GM12878 (cell line): ENCODE measurements at places on chromosomes 16 and 17.

DNA sequence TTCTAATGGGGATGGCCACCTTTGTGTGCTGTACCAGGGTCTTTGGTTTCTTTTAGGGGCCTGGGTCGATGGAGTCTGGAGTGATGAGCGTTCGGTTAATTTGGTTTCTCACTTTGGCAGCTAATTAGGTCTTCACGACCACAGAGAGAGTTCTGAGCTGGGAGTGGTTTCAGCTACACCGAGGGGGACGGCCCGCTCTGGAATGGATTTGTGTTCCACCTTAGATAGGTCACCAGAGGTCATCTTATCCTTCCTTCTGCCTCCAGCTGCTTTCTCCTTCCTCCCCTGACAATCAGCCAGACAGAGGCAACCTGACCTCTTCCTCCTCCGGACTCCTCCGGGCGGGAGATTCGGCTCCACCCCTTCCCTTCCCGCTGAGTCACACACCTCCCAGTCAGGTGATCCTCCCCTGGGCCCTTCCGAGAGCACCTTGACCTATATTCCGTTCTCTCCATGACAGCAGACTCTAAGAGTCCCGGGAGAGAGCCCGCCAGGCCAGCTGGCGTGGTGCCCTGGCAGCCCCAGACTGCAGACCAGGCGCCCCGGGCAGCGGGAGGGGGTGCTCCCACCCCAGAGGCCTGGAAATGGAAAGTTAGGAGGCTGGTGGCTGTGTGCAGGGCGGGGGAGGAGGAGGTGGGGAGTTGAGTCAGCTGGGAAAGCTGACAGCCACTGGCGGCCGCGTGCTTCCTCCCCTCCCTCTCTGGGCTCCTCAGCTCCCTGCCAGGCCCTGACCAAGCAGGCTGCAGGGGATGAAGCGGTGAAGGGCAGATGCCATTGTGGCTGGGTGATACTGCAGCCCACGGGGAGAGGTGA, 44.7 kb downstream of the CHD9 start:
- H3K36me3 ChIP-seq, result no peaks in the 10 kb centered on the region; the same call in 1 of the 2 replicates
- H3K4me3 ChIP-seq, result peak overlapping the region; percentile 79
- H3K4me1 ChIP-seq, result peaks cover 25% of the 10 kb centered on the region
- H3K27me3 ChIP-seq, result no peaks in the 10 kb centered on the region

DNA sequence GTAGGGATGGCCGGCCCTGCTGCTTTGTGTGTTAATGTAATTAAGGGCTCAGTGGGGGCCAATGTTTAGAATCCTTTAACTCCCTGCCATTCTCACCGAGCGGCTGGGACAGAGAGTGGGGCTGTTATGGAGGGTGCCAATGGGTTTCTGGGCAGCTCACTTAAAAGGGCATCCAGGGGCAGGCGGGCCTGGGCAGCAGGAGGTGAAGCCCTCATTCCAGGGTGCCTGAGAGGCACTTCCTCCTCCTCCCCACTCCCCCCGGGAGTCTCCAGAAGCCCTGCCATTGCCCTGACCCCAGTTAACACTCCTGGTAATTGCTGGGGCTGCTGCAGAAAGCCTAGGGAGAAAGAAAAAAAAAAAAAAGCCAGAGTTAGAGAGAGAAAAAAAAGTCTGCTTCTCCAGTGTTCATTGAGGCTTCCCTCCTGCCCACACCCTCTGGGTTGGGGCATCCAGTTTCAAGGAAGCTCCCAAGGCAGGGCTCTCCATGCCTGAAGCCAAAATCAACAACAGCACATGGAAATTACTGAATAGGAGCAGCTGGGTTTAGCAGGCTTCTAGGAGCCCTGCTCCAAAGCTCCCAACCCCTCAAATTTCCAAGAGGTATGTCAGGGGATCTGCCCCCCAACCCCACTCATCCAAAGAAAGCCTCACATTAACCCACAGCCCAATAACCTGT, 28.0 kb downstream of the CUEDC1 start:
- no peak for DNase-seq
- no peaks in the 10 kb centered on the region for H3K36me3 ChIP-seq
- H3K4me3 ChIP-seq, result no peak overlapping the region
- no peaks in the 10 kb centered on the region for H3K27me3 ChIP-seq
- H3K27ac ChIP-seq, result no peak overlapping the region

DNA sequence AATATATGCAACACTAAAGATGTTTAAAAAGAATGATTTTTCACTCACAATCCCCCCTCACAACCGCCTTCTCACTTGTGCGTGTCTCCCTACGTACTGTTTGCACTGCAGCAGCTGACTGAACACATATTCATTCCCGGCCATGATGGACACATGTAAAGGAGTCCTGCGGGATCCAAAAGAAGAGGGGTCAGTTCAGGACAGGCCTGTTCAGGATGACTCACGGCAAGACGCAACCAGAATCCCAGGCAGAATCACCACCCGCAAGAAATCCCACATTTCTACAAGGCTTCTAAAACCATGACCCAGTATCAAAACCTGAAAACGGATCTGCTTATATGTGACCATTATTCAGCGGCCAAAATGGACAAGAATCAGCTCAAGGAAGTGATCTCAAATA, 52.3 kb downstream of the CYB5D2 start:
- DNase-seq, result no peak
- H3K27me3 ChIP-seq, result no peaks in the 10 kb centered on the region
- no peak overlapping the region for H3K27ac ChIP-seq
- no peak overlapping the region for H3K4me3 ChIP-seq

DNA sequence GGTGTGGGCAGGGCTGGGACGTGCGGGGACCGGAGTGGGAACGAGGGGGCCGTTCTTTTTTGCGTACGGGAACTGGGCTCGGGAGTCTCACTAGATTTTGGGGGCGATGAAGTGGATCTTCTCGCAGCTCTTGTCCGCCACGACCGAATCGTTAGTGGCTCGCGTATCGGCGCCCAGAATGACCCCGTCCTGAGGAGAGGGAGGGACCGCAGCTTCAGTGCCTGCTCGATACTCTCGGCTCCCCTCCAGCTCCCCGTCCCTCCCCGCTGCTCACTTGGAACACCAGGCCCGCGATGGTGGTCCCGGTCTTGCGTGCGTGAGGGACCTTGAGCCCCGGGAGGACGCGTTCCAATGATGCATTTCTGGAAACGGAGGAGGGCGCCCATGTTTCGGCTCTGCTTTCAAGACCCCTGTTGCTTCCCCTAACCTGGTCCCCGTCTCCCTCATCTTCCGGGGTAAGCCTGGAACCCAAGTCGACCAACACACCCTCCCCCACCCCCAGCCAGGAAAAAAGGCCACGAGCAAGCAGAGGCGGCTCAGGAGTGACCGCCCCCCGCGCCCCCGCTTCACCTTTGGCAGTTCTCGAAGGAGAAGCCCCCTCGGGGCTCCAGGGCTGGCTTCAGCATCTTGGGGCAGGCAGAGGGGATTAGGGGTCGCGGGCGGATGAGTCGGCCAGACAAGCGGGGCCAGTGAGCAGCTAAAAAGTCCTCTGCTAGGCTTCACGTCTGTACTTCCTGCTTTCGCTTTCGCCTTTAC, at the start of gene PSMB10:
Gene PSMB10, minus strand, starts transcription at position 727 of the 756 bp plus-strand sequence. Its CDS starts 101 bp downstream, at position 626.
- no peaks in the 10 kb centered on the region for H3K27me3 ChIP-seq
- H3K36me3 ChIP-seq, result peaks cover 23% of the 10 kb centered on the region
- H3K27ac ChIP-seq, result peak within 1 kb of the TSS; percentile 98
- peaks cover 12% of the 10 kb centered on the region for H3K4me1 ChIP-seq
- no peak for DNase-seq
- H3K4me3 ChIP-seq, result peak within 1 kb of the TSS; percentile 89

DNA sequence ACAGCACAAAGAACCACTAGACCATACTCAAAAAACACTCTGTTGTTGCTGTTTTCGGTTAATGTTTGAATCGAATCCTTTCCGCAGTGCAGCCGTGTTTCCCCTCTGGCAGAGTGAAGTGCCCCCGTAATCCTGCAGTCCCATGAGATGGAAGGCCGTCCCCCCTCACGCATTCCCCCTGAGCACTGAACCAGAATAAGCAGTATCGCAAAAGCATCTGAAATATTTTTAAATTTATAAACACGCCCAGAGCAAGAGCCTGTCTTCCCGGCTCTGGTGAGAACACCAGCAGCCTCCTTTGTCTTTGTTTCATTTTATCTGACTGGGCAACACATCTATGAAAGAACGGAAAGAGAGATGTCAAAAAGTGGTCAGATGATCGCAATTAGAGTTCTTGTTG, 121.0 kb upstream of the ADAMTS18 start:
- no peaks in the 10 kb centered on the region; the same call in 1 of the 2 replicates for H3K27me3 ChIP-seq
- H3K27ac ChIP-seq, result no peak overlapping the region
- H3K4me1 ChIP-seq, result no peaks in the 10 kb centered on the region
- H3K4me3 ChIP-seq, result no peak overlapping the region

GRCh38 chr17:64269687-64270649, 6.9 kb upstream of the TEX2 start:
- no peaks in the 10 kb centered on the region for H3K36me3 ChIP-seq
- 0 out of 2 replicates have a peak overlapping the region, but pooled peaks have one; percentile 14 for H3K4me3 ChIP-seq
- DNase-seq, result no peak

DNA sequence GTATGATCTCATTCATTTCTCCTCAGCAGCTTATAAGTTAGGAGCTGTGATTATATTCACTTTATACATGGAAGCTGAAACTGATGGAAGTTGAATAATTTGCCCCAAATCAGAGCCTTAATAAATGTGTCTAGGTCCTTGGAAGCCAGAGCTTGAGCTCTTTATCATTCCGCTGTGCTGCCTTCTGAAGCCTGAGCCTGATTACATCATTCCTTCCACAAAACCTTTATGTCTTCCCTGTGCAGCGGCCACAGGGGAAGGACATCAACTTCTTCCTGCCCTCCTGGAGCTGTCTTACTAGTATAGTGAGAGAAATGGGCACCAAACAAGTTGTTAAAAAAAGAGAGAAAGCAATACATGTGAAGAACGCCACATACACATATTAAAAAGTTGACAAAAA, 6.8 kb downstream of the TNRC6C start:
- H3K36me3 ChIP-seq, result no peaks in the 10 kb centered on the region
- H3K4me3 ChIP-seq, result no peak overlapping the region
- H3K27me3 ChIP-seq, result no peaks in the 10 kb centered on the region
- DNase-seq, result no peak
- H3K4me1 ChIP-seq, result peaks cover 10% of the 10 kb centered on the region

DNA sequence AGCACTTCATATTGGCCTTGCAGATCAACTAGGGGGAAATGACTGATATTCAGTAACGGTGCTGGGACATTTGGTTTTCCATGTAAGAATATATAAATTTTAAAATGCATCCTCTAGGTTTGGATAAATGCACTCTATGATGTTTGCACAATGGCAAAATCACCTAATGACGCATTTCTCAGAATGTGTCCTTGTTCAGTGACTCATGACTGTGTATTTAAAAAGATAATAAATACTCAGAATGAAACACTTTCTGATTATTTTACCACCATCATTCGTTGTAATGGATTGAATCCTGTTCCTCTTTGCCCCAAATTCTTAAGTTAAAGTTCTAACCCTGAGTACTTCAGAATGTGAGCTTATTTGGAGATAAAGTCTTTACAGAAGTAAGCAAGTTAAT, 17.2 kb upstream of the ADGRG1 start:
- no peak overlapping the region for H3K4me3 ChIP-seq
- peaks cover 34% of the 10 kb centered on the region for H3K4me1 ChIP-seq
- no peak for DNase-seq
- H3K27ac ChIP-seq, result peak overlapping the region; percentile 34; the same call in 1 of the 2 replicates
- no peaks in the 10 kb centered on the region for H3K36me3 ChIP-seq

DNA sequence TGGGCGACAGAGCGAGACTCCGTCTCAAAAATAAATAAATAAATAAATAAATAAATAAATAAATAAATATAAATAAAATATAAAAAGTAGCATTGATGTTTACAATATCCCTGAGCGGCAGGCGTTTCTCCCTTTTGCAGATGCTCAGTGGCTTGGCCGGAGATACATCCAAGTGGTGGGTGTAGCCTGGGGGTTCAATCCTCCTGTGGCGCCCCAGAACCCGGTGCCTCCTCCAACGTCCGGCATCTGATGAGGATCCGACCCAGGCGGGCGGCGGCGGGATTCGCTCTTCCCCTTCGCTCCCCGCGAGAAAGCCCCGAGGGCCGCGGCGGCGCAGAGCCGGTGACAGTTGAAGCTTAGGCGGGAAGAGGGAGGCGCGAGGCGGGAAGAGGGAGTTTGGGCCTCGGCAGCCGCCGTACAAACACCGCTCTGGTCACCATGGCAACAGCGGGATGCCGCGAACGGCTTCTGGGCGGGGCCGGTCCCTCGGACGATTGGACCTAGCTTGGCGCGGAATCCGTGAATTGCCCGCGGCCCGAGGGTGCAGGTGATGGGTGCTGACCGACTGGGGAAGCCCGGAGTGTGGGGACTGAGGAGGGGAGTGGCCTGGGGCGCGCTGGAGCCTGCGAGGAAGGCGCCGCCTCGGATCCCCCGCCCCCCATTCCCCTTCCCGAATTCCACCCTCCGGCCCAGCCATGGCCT, 12.7 kb upstream of the ALDOA start:
- H3K27me3 ChIP-seq, result no peaks in the 10 kb centered on the region
- DNase-seq, result peak; percentile 74
- H3K36me3 ChIP-seq, result no peaks in the 10 kb centered on the region
- H3K4me1 ChIP-seq, result peaks cover 3% of the 10 kb centered on the region; the same call in 1 of the 2 replicates
- H3K4me3 ChIP-seq, result peak overlapping the region; percentile 83

- H3K36me3 ChIP-seq, result no peaks in the 10 kb centered on the region
- no peak overlapping the region for H3K27ac ChIP-seq
- no peak for DNase-seq
- H3K27me3 ChIP-seq, result no peaks in the 10 kb centered on the region
- H3K4me1 ChIP-seq, result peaks cover 30% of the 10 kb centered on the region
- H3K4me3 ChIP-seq, result no peak overlapping the region
Observed at GRCh38 chr17:75075597-75076336, 12.0 kb upstream of the SLC16A5 start.

GRCh38 chr17:45729294-45729907, 54.7 kb upstream of the CRHR1 start:
- H3K4me3 ChIP-seq, result no peak overlapping the region
- DNase-seq, result no peak
- H3K4me1 ChIP-seq, result no peaks in the 10 kb centered on the region
- H3K36me3 ChIP-seq, result no peaks in the 10 kb centered on the region
- H3K27ac ChIP-seq, result no peak overlapping the region

DNA sequence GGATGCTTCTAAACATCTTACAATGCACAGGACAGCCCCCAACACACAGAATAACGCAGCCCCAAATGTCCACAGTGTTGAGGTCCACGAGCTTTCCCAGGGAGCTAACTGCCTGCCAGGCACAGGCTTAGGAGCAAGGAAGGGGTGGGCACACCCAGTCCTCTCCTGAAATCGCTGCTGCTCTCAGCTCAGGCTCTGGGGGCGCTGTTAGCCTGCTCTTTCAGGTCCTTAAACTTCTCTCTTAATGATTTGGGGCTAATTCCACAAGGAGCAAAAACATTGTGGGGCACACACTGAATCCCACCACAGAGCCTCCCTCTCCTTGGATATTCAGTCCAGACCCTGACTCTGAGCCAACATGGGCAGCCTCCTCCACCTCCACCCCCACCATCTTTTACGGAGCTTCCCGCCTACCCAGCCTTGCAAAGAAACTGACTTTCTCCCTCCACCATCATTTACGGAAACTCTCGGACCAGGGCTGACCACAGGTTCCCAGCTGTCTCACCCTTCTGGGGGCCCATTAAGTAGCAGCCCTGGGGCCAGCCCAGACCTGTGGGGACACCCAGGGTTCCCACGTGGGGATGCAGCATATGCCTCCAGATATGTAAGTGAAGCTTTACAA, 1.1 kb downstream of the CD300H start:
- H3K4me1 ChIP-seq, result no peaks in the 10 kb centered on the region
- no peaks in the 10 kb centered on the region for H3K36me3 ChIP-seq
- H3K27ac ChIP-seq, result no peak overlapping the region
- no peak for DNase-seq

GRCh38 chr16:3012246-3012645, 477 bp upstream of the CLDN9 start:
- H3K36me3 ChIP-seq, result no peaks in the 10 kb centered on the region
- no peak overlapping the region for H3K4me3 ChIP-seq
- no peak for DNase-seq
- H3K27ac ChIP-seq, result no peak overlapping the region
- H3K27me3 ChIP-seq, result peaks cover 17% of the 10 kb centered on the region
- H3K4me1 ChIP-seq, result peaks cover 12% of the 10 kb centered on the region

GRCh38 chr16:73129455-73129854, 81.5 kb upstream of the ZFHX3 start:
- H3K27ac ChIP-seq, result no peak overlapping the region
- H3K4me1 ChIP-seq, result no peaks in the 10 kb centered on the region
- no peak overlapping the region for H3K4me3 ChIP-seq
- H3K36me3 ChIP-seq, result no peaks in the 10 kb centered on the region
